ENCODE measurements at places on chromosomes 13 and 19.
A peak's percentile ranks its signal among the peaks of the same experiment; 100 is the strongest.

DNA sequence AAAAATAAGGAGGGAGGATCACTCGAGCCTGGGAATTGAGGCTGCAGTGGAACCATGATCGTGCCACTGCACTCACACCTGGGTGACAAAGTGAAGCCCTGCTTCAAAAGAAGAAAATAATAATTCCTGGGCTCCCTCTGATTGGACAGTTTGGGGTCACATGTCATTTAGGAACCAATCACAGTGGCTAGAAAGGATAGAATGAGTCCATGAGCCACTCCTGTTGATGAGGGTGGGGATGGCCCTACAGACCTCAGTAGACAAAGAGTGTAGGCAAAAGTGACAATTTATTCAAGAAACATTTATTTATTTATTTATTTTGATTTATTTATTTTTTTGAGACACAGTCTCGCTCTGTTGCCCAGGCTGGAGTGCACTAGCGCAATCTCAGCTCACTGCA lies 26.8 kb upstream of the ADGRE5 start:
- H3K27me3 ChIP-seq: no peaks in the 10 kb centered on the region
- no peak overlapping the region for H3K27ac ChIP-seq
- H3K4me1 ChIP-seq: peaks cover 41% of the 10 kb centered on the region

- no peaks in the 10 kb centered on the region for H3K4me1 ChIP-seq
- DNase-seq: no peak
- H3K27ac ChIP-seq: no peak overlapping the region
- H3K4me3 ChIP-seq: no peak overlapping the region
- no peaks in the 10 kb centered on the region for H3K36me3 ChIP-seq
These were observed 92.2 kb downstream of the DCLK1 start for GRCh38 chr13:36038785-36039555.

DNA sequence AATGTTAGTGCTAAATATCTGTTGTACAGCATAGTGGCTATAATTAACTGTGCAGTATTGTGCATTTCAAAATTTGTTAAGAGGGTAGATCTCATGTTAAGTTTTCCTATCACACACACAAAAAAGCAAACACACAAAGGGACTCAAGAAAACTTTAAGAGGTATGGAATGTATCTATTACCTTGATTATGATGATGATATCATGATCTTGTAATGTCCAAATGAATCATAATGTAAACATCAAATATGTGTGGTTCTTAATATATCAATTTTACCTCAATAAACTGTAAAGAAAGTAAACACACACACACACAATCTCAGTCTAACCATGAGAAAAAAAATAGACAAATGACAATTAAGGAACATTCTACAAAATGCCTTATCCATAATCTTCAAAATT lies 934.6 kb downstream of the SLITRK1 start:
- no peaks in the 10 kb centered on the region for H3K36me3 ChIP-seq
- no peak for DNase-seq
- H3K27ac ChIP-seq: no peak overlapping the region

- H3K27ac ChIP-seq: no peak overlapping the region
- no peaks in the 10 kb centered on the region for H3K36me3 ChIP-seq
- peak; percentile 18 for DNase-seq
These were observed 2.9 kb downstream of the CGB3 start for GRCh38 chr19:49020931-49021895.

DNA sequence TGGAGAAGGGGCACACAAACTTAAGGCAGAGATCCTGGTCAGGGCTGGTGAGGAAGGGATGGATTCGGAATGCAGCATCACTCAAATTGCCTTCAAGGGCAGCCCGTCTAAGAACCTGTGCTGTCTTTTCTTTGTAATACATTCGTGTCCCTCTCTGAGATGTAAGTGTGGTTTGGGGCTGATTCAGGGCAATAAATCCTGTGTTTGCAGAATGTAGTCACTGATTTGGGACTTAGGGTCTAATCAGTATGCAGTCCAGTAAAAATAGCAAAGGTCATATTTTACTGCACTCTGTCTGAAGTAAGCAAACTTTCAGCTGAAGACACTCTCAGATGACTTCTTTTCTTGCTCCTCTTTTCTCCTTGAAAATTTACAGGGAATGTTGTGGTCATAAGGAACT lies 93.8 kb upstream of the C1QTNF9B start:
- H3K27me3 ChIP-seq: peaks cover 25% of the 10 kb centered on the region
- H3K36me3 ChIP-seq: peaks cover 2% of the 10 kb centered on the region
- no peak overlapping the region for H3K4me3 ChIP-seq
- H3K27ac ChIP-seq: no peak overlapping the region
- no peaks in the 10 kb centered on the region for H3K4me1 ChIP-seq
- DNase-seq: no peak

GRCh38 chr19:3124630-3125029 lies 11.2 kb upstream of the GNA15 start:
- no peaks in the 10 kb centered on the region for H3K36me3 ChIP-seq
- H3K27me3 ChIP-seq: peaks cover 7% of the 10 kb centered on the region
- H3K4me1 ChIP-seq: peaks cover 7% of the 10 kb centered on the region
- H3K4me3 ChIP-seq: no peak overlapping the region
- no peak for DNase-seq
- H3K27ac ChIP-seq: no peak overlapping the region

- no peak for DNase-seq
- H3K27me3 ChIP-seq: no peaks in the 10 kb centered on the region
- no peaks in the 10 kb centered on the region for H3K4me1 ChIP-seq
- H3K4me3 ChIP-seq: no peak overlapping the region
These were observed 62.0 kb upstream of the EDNRB start for GRCh38 chr13:77980592-77980991.

GRCh38 chr13:101590479-101590878 lies 138.0 kb downstream of the ITGBL1 start:
- H3K36me3 ChIP-seq: no peaks in the 10 kb centered on the region
- H3K4me1 ChIP-seq: no peaks in the 10 kb centered on the region
- H3K4me3 ChIP-seq: no peak overlapping the region
- DNase-seq: no peak

DNA sequence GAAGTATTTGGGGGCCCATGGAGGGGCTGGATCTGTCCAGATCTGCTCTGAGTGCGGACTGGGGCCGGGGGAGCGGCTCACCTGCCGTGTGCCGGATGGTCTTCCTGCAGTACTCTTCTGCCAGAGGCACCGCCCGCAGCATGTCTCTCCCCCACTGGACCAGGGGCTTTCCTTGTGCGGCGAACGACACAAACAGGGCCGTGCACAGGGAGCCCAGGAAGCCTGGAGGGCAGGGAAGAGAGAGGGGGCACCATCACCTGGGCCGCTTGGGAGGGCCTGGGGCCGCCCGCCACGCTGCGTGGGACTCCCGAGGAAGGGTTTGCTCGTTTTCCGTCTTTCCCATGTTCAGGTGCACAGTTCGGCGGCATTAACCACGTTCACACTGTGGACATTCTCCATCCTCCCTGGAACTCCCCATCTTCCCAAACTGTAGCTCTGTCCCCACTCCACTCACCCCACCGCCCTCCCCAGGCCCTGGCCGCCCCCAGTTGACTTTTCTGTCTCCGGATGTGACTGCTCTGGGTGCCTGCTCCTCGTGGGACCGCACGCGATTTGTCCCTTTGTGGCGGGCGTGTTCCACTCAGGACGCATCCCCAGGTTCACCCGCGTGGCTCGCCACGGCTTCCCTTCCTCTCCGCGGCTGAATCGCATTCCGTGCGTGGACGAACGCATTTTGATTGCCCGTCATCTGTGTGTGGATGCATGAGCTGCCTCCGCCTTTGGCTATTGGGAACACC lies 24.2 kb downstream of the ADPRHL1 start:
- H3K27me3 ChIP-seq: no peaks in the 10 kb centered on the region
- no peak for DNase-seq
- H3K4me1 ChIP-seq: no peaks in the 10 kb centered on the region
- no peak overlapping the region for H3K4me3 ChIP-seq
- no peak overlapping the region for H3K27ac ChIP-seq
- no peaks in the 10 kb centered on the region for H3K36me3 ChIP-seq

DNA sequence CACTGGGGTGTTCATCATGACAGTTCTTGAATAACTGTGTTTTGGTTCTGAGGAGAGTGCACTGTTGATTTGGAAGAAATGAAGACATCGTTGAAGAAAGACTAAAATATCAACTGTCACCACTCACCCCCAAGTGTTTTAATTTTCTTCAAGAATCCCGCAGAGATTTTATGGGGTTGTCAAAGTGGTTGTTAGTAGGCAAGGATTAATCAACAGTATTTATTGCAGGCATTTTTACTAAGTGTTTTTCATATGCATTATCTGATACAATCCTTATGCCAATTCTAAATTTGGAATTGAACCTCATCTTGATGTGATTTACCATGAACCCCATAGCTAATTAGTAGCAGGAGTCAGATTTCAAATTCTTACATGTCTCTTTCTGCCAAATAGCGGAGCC lies 63.7 kb upstream of the OBI1 start:
- no peak overlapping the region for H3K27ac ChIP-seq
- peaks cover 10% of the 10 kb centered on the region for H3K27me3 ChIP-seq
- no peak for DNase-seq
- H3K4me1 ChIP-seq: no peaks in the 10 kb centered on the region

DNA sequence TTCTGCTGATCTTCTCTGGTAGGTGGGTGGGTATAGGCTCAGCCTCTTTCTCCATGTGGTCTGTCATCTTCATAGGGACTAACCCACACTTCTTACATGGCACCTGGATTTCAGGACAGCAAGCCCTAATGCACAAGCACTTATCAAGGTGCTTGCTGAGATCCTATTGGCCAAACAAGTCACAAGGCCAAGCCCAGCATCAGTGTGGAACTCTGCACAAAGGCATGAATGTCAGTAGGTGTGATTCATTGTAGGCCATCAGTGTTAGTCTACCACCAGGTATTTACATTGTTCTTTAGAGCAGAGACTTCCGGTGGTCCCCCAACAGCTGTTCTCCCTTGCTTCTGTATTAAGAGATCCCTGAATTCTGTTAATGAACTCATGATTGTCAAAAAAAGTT lies 8.3 kb upstream of the RB1 start:
- no peaks in the 10 kb centered on the region for H3K36me3 ChIP-seq
- no peak overlapping the region for H3K27ac ChIP-seq
- H3K27me3 ChIP-seq: no peaks in the 10 kb centered on the region
- no peak for DNase-seq

DNA sequence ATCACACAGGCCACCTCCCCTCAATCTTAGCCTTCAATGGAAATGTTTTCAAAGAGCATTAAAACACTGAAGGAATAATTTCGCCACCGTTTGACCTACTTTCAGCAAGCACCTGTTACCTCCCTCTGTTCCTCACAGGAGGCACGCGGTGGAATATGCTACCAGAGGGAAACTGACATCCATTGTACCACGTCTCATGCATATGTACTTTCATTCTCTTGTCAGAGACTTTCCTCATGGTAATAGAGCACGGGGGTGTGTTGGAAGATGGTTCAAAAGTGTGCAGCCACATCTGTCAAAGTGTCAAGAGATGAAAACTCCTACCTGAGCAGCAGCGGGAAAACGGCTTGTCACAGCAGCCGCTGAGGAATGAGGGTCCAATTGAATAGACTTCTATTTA lies 143.4 kb downstream of the NALCN start:
- DNase-seq: no peak
- H3K36me3 ChIP-seq: no peaks in the 10 kb centered on the region
- H3K4me1 ChIP-seq: no peaks in the 10 kb centered on the region
- no peaks in the 10 kb centered on the region for H3K27me3 ChIP-seq
- no peak overlapping the region for H3K4me3 ChIP-seq

DNA sequence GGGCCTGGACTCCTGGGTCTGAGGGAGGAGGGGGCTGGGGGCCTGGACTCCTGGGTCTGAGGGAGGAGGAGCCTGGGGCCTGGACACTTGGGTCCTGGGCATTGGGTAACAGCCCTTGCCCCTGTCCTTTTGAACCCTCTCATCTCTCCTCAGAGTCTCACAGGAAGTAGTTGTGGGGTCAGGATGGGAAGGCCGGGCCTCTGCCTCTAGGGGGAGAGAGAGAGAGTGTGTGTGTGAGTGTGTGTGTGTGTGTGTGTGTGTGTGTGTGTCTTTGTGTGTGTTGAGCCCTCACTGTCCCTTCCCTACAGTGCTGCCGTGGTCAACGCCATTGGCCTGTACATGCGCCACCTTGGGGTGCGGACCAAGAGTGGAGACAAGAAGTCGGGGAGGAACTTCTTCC lies 10.9 kb downstream of the ARHGEF1 start:
- H3K27me3 ChIP-seq: no peaks in the 10 kb centered on the region
- H3K4me1 ChIP-seq: peaks cover 40% of the 10 kb centered on the region
- DNase-seq: no peak
- H3K4me3 ChIP-seq: no peak overlapping the region
- peak overlapping the region; percentile 90 for H3K27ac ChIP-seq
- H3K36me3 ChIP-seq: peaks cover 33% of the 10 kb centered on the region

- peaks cover 43% of the 10 kb centered on the region for H3K4me1 ChIP-seq
- H3K27me3 ChIP-seq: peaks cover 25% of the 10 kb centered on the region
- no peak overlapping the region for H3K4me3 ChIP-seq
These were observed 4.6 kb downstream of the AXL start for GRCh38 chr19:41223431-41224234.

DNA sequence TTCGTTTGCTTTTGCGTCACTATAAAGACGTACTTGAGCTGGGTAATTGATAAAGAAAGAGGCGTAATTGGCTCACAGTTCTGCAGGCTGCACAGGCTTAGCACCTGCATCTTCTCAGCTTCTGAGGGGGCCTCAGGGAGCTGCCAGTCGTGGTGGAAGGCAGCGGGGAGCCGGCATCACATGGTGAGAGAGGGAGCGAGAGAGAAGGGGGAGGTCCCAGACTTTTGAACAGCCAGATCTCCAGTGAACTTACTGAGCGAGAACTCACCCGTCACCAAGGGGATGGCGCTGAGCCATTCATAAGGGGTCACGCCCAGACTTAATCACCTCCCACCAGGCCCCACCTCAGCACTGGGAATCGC lies 58.7 kb upstream of the F7 start:
- no peaks in the 10 kb centered on the region for H3K4me1 ChIP-seq
- no peaks in the 10 kb centered on the region for H3K27me3 ChIP-seq
- no peaks in the 10 kb centered on the region for H3K36me3 ChIP-seq
- no peak overlapping the region for H3K4me3 ChIP-seq

DNA sequence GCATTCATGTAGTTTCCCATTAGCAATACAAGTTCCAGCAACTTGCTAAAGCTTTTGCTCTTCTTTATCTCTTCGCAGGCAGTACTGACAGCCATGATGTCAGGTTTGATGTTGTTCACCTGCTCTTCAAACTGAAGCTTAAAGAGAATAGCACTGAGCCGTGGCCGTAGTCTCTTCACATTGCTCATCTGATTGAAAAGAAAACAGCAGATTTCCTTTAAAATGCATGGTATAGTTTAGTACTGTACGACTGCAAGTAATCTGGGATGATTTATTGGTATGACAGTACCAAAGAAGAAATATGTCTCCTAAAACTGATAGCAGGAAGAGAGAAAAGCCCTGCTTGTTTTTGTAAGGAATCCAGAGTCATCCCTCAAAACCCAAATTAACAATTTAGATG lies 284.4 kb downstream of the DIAPH3 start:
- no peak for DNase-seq
- H3K36me3 ChIP-seq: no peaks in the 10 kb centered on the region
- H3K27me3 ChIP-seq: no peaks in the 10 kb centered on the region
